ENCODE measurements at places on chromosomes 4 and X.

GRCh38 chr4:123386609-123387008 is 10.0 kb upstream of the SPRY1 start:
- peak; percentile 47 for DNase-seq

GRCh38 chr4:105569057-105569865 is 16.8 kb downstream of the ARHGEF38 start:
- no peak for DNase-seq

DNA sequence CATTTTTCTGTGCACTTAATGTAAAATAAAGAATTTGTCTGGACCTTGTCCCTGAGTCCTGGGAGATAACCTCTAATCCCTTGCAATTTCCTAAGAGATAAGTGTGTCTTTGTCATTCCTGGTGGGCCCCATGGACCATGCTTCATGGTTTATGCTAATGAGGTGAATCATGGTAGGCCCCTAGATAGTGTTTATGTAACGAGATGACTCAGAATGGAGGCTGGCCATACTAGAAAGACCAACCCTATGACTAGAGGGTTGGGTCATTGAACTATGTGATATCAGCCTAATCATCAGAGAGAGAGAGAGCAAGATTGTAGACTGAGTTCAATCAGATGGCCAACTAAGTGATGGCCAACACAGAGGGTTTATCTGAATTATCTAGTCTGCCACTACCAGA is 64.2 kb upstream of the NHSL2 start:
- peak; percentile 26 for DNase-seq

- peak; percentile 67 for DNase-seq
Measured at GRCh38 chr4:85740431-85740861, 265.5 kb downstream of the ARHGAP24 start.

GRCh38 chrX:22399437-22400192 is 126.9 kb downstream of the CBLL2 start:
- peak; percentile 61 for DNase-seq

DNA sequence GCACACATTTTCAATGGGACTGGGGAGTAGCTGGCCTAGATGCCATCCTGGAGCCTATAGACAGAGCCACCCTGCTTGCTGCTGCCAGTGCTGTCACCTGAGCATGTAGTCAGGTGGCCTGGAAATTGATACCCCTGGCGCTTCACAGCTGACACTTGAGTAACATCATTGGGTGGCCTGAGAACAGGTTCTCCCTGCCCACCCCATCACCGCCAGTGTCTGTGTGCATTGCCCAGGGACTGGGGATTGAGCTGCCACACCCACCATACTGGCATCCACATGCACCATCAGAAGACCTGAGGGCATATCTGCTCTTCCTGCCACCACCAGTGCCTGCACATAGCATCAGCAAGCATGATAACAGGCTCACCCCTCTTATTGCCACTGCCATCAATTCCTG is 1142.9 kb upstream of the PABPC4L start:
- no peak for DNase-seq

DNA sequence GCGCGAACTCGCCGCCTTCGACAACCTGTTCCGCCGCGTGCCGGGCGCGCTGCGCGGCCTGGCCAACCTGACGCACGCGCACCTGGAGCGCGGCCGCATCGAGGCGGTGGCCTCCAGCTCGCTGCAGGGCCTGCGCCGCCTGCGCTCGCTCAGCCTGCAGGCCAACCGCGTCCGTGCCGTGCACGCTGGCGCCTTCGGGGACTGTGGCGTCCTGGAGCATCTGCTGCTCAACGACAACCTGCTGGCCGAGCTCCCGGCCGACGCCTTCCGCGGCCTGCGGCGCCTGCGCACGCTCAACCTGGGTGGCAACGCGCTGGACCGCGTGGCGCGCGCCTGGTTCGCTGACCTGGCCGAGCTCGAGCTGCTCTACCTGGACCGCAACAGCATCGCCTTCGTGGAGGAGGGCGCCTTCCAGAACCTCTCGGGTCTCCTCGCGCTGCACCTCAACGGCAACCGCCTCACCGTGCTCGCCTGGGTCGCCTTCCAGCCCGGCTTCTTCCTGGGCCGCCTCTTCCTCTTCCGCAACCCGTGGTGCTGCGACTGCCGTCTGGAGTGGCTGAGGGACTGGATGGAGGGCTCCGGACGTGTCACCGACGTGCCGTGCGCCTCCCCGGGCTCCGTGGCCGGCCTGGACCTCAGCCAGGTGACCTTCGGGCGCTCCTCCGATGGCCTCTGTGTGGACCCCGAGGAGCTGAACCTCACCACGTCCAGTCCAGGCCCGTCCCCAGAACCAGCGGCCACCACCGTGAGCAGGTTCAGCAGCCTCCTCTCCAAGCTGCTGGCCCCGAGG is 27.0 kb downstream of the NYX start:
- DNase-seq: no peak

GRCh38 chrX:136767104-136767941 is 13.4 kb downstream of the ARHGEF6 start:
- peak; percentile 75 for DNase-seq

GRCh38 chrX:109934935-109935334 is 68.0 kb upstream of the TMEM164 start:
- DNase-seq: peak; percentile 26

- DNase-seq: no peak
Measured at GRCh38 chr4:172601195-172601594, 567.4 kb upstream of the GALNT7 start.

DNA sequence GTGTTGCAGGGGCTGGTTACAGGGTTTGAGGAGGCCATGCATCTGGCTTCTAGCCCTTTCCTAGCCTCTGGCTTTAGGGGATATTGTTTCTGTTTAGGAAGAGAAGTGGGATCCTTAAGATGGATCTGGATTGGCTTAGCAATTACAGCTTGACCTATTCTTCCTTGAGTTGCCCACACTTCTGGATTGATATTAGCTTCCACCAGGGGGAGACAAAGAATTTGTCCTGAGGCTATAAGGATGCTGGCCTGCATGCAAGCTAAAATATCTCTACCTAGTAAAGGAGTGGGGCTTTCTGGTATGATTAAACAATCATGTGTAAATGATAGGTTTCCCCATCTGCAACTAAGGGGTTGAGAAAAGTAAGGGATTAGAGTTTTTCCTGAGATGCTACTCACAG is 117.2 kb downstream of the TEX13C start:
- no peak for DNase-seq

DNA sequence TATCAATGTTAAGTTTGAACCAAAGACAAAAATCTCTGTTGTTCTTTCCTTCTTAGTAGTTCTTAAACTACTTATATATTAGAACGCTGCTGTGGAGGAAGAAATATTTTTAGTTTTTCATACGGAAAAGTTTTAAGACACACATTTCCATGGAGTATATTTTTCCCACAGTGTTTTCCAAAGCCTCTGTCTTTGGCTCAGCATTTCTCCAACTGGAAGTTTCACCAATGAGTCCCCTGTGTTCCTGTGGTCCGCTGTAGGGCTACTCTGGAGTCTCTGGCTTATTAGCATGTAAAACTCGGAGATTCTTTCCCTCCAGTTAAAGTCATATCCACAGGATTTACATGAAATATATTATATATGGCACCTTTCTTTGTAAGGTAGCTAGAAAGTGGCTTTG is 249.0 kb downstream of the CBR4 start:
- no peak for DNase-seq

DNA sequence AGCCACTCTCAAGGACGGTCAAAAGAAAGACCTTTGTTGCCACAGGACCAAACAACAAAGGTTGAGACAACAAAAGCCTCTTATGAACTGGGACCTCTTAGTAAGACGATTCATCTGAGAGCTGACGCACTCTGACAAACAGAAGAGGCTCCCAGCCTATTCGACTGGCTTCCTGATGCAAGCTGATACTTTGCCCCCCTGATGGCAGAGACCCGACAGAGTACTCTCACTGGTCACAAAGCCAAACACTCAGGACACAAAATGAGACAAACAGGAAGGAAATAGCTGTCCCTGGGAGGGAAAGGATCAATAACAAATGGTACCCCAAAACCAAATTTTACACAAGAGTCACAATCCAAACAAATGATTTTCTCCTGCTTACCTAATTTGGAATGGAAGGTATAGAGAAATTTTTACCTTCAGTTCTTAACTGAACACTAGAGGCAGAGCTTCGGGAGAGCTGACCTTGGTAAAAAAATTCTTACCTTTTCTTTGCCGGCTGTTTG is 75.2 kb upstream of the PLAC8 start:
- no peak for DNase-seq

GRCh38 chr4:16411501-16412085 is 185.3 kb upstream of the TAPT1 start:
- no peak for DNase-seq

DNA sequence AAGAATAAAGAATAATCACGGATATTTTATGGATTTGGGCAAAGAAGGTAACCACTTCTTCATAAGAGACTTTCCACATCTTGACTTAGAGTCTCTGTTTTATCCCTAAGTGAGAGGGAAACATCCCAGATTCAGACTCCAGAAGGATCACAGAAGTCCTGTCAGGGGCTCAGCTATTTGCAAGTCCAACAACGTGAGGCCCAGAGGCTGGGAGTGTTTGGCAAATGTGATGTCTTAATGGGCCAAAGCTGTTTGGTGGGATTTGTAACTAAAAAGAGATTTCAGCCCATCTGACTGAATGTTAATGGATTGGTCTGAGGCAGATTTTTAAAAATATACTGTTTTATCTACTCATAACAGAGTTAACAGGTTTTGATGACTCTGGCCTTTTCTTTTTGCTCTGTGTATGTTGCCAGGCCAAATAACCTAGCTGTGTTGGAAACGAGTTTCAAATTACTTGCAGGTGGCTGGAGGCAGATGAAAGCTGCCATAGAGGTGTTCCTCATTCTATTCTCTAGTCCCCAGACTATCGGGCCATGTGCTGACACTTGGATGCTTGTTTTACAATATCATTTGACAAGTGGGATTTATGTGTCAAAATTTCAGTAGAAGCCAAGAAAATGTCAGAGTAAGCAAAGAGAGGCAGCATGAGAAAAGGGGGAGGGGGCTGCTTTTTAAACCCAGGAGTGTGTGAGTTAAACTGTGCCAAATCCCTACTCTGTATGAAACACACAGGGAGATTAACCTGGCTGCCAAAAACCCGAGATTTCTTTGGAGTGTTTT is 330.9 kb downstream of the DCHS2 start:
- DNase-seq: no peak

DNA sequence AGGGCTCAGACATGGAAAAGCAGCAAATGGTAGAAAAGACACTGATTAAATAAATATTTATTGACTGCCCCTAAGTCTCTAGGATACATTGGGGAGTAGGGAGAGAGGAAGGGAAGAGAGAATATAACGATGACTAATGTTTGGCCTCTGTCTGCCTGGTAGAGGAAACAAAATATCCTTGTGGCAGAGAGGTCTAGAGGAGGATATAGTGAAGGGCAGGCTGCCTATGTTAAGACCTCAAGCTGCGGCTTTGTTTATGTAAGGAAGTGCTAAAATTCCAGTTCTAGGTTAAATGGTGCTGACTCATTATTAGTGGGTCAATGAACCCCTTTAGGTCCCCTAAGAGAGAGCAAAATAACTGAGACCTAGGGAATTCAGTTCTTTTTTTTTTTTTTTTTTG is 427.3 kb upstream of the FTHL17 start:
- peak; percentile 89 for DNase-seq

Measured in EH (cell line).